Stimulated activated CD8-positive, alpha-beta memory T cell treated with anti-CD3 and anti-CD28 coated beads, Interleukin-4, amount 100 ng/mL, for 4 hours (primary cell): ENCODE measurements at places on chromosomes 1 and 21.

GRCh38 chr1:24107462-24108138 is 4.3 kb downstream of the MYOM3 start:
- DNase-seq = no peak

GRCh38 chr1:66761221-66761620 is 9.0 kb downstream of the DYNLT5 start:
- no peak for DNase-seq

DNA sequence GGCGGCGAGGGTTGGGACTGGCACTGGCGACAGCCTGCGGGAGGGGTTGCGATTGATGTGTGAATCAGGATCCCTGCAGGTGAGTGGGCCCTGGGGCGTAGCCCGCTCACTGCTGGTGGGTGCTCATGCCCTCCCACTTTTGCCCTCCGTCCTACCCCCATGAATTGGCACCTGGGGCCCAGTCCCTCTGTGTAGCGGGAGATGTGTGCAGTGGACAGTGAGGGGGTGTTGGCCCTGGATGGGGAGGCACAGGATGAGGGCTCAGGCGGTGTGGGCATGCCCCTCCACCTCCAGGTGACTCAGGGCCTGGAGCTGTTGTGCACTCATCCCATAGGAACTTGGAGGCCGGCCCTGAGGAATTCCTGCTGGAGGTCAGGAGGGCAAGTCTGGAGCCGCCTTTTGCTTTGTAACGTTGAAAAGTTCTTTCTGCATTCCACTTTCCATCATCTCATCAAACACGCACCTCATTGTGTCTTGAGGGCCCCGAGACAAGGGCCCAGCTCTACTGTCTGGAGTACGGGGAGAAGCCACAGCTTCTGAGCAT is 3.0 kb downstream of the PEAR1 start:
- no peak for DNase-seq

DNA sequence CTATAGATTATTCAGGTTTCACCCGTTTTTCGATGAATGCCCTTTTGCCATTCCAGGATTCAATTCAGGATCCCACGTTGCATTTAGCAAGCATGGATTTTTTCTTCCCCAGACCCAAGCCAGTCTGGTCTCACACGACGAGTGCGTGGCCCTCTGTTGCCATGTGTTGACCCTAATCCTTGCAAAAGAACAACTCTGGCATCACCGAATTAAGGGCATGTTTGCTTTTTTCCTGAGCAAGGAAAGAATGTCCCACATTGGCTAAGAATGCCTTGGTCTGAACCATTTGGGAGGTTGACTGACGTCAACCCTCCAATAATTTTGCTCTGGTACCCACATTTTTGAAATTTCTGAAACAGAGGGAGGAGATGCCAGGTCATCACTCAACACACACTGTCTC is 153.0 kb upstream of the WNT4 start:
- DNase-seq = no peak

DNA sequence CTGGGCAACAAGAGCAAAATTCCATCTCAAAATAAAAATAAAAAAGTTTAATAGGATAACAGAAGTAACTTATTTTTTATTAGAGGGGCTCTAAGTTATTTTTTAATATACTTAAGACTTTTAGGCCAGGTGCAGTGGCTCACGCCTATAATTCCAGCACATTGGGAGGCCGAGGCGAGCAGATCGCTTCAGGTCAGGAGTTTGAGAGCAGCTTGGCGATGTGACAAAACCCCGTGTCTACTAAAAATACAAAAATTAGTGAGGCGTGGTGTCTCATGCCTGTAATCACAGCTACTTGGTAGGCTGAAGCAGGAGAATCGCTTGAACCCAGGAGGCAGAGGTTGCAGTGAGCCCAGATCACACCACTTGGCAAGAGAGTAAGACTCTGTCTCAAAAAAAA is 180.5 kb upstream of the NR5A2 start:
- DNase-seq = no peak

DNA sequence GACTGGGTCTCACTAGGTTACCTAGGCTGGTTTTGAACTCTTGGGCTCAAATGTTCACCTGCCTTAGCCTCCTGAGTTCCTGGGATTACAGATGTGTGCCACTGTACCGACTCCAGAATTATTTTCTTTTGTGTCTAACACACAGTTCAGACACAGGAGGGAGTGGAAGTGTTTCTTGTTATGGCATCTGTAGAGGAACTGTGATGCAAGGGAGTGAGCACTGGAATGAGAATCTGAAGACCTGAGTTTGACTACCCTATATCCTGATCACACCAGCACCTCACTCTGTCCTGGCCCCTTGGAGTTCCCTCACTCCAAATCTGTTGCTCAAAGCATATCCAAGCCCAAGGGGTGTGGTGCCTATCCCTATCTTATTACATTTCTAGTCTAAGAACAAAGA is 15.2 kb downstream of the OPTC start:
- DNase-seq = no peak

DNA sequence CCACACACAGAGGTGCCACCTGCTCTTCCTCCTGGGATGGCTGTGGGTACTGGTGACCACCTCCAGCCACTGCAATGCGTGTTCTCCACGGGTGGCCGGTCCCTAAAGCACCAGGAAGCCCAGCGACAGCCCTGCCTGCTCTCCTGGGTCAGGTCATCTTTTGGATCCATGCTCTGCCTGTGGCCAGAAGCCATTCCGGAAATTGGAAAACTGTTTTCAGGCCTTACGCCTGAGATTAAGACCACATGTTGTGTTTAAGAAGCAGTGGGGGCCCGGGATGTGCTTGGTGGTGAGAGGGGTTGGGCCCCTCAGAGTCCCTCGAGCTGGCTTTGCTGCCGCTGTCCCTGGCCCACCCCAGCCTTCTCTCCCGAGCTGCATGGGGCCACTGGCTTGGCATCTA is 150.8 kb downstream of the PEX14 start:
- DNase-seq = no peak

GRCh38 chr1:173360487-173361063 is 116.6 kb upstream of the PRDX6 start:
- DNase-seq = no peak

GRCh38 chr21:37269481-37269880 is 2.3 kb upstream of the VPS26C start:
- DNase-seq = no peak

- no peak for DNase-seq
Observed at GRCh38 chr1:83747853-83748482, 251.0 kb downstream of the TTLL7 start.

GRCh38 chr1:155125946-155126555 is 1.6 kb upstream of the EFNA1 start:
- no peak for DNase-seq

DNA sequence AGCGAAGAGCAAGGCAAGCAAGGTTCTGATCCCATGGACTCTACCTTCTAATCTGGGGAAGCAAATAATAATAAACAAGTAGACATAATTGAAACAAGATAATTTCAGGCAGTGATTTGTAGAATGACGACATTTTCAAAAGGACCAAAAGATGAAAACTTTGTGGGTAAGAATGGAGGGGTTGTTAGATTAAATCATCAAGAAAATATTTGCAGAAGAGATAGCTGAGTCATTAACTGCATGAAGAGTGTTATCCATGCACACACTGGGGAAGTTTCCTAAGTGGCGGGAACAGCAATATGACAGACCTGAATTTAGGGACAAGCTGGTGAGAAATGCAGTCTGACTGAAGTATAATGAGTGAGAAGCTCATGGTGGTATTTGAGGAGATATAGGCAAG is 583.1 kb upstream of the RGS18 start:
- DNase-seq = no peak

DNA sequence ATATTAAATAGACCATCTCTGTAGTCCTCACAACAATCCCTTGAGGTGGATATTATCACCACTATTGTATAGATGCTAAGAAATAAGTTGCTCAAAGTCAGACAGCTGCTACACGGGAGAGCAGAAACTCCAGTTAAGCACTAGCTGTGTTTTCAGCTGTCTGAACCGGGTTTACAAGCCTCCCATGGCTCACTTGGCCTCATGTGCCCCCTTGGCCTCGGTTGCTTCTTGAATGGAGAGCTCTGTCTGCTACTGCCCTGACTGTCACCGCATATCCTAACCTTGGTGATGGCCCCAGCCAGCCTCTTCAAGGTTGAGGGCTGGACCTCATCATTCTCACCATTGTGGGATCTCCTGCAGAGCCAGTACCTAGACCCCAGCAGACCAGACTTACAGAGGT is 123.4 kb downstream of the AK5 start:
- DNase-seq = no peak

DNA sequence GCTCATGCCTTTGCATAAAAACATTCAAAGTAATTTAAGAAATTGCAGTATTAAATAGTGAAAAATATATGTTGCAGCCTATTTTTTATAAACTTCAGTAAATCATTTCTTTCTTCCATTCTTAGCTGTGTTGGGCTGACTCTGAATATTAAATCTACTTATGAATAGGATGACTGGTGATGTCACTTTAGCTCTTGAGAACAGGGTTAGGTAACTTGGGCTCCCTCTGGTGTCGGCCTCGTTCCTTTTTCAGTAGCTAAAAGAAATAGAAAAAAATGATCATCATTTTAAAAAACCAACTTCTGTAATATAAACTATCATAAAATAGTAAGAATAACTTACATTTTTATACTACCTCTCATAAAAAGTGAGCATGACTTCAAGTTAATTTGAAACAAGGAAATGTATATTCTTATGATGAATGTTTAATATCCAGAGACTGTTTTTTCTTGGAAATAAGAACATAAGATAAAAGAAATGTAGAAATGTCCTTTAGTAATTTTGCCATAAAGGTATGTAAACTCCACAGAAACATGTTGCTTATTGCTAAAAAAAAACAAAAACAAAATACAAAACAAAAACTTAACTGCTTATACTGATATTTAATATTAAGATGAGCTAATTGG is 26.8 kb upstream of the NCAM2 start:
- no peak for DNase-seq

- DNase-seq = no peak
Observed at GRCh38 chr1:66262208-66262963, 271.6 kb upstream of the SGIP1 start.

- no peak for DNase-seq
Observed at GRCh38 chr1:188065917-188066316, 1237.2 kb downstream of the PLA2G4A start.

DNA sequence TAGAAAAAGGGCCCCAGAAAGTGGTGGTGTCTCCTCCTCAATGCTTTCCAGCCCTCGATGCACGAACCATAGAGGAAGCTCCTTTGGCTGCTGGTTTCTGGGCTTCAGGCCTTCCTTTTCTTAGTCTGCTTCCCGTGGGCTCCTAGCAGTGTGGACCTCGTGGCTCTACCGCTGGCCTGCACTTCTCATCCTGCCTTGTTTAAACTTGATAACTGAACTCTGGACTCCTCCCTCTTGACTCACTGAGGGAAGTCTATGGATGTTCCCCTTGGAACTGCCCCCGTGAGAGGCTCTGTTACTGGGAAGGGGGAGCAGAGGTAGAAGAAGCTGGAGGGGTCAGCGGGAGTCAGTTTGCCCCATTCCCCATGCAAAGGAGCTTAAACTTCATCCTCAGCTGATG is 75.3 kb upstream of the WDR26 start:
- no peak for DNase-seq

DNA sequence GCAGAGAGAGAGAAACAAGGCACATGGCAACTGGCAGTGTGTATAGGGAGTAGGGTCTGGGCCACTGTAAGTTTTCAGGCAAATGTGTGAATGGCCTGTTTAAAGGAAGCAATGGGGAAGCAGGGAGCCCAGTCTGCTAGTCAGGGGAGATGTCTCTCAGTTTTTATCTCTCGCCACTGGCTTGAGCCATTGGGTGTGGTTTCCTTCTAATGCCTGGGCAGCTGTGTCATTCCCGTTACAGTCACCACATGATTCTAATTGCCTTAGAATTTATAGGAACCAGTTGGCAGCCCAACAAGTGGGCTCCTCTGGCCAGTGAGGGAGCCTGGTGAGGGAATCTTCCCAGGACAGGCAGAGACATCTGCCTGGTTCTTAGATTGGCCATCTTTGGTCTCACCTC is 182.4 kb downstream of the DISC1 start:
- DNase-seq = no peak

GRCh38 chr21:45829668-45830067 is 151.9 kb upstream of the COL6A1 start:
- no peak for DNase-seq

DNA sequence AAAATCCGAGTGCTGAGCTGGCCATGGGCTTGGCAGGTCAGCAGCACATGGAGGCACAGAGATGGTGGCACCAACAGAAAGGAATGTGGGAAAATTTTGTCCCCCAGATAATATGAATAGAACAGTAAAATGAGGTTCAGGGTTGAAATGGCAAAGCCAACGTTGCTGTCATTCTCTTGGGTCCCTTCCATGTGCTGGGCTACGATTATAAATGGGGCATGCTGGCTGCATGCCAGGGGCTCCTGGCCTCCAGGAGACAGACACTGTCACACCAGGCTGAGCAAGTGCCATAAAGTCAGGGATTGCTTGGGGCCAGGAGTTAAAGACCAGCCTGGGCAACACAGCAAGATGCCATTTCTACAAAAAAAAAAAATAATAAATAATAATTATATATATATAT is 77.1 kb downstream of the TOMM20 start:
- DNase-seq = no peak

DNA sequence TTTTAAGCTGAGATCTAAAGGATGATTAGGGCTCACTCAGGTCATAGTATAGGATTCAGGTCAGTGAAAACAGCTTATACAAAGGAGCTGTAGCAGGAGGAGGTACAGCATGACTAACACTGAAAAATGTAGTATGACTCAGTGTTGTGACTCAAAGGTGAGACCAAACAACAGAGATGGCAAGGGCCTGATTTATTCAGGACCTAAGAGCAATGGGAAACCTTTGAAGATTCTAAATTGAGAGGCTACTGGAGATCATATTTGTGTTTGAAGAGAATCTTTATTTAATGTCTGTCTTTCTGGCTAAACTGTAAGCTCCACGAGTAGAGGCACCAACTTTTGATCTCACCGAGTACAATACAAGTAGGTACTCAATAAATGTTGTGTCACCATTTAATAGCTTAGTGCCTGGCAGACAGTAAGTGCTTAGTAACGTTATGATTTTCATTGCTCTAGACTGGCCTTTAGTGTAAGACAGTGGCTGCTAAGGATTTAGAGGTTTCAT is 43.5 kb downstream of the PRKAA2 start:
- DNase-seq = no peak

- DNase-seq = no peak
Observed at GRCh38 chr1:55718758-55719671, 503.9 kb upstream of the USP24 start.

DNA sequence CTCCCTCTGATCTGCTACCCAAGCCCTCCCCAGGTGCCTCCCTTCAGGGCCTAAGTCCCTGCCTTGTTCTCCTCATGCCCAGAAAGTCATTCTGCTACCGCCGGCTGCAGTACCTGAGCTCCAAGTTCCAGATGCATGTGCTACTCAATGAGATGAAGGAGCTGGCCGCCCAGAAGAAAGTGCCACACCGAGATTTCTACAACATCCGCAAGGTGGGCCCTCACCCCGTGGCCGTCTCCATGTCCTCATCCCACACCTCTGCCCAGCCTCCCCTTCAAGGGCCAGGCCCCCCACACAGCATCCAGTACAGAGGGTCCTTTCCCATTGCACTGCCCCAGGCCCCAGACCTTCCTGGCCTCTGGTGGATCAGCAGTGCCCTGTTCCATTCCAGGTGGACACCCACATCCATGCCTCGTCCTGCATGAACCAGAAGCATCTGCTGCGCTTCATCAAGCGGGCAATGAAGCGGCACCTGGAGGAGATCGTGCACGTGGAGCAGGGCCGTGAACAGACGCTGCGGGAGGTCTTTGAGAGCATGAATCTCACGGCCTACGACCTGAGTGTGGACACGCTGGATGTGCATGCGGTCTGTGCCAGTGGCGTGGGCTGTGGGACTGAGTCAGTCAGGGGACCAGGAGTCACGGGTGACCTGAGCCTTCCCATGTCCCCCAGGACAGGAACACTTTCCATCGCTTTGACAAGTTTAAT is 8.2 kb downstream of the AMPD2 start:
- no peak for DNase-seq
